ENCODE measurements at places on chromosomes 12 and 14. TPM values are rescaled to one million over a fixed set of nuclear protein-coding genes. Genes with fewer than 3 reads are reported as not detected.

DNA sequence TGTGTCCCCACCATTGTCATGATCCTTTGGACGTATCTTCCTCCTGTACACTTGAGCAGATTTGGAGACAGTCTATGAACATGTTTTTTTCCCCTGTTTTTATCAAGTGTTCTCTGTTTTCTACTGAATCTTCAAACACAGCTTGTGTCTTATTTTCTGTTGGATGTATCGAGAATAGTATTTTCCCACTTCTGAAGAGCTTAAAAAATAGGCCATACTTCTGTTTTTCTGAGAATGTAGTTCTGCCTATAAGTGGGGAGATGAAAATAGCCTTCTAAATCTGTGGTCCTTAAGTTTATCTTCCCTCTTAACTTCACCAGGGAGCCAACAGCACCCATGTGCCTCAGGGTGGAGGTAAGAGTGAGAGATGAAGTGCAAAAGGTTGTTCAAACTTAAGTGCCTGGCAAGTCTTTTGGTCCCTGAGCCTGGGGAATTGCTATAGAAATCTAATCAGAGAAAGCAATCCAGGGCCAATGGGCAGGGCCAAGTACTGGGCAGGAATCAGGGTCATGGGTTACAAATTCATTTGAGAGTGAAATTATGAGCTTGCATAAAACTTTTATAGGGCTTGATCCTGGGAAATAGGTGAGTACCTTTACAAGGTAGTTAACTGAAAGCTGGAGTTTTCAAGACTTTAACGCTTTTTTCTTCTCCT is 58.9 kb downstream of the ARF6 start:
- no peak for DNase-seq
- H3K4me1 ChIP-seq, result peaks cover 3% of the 10 kb centered on the region
- H3K27ac ChIP-seq, result peak overlapping the region; percentile 91
- no peaks in the 10 kb centered on the region for H3K27me3 ChIP-seq

DNA sequence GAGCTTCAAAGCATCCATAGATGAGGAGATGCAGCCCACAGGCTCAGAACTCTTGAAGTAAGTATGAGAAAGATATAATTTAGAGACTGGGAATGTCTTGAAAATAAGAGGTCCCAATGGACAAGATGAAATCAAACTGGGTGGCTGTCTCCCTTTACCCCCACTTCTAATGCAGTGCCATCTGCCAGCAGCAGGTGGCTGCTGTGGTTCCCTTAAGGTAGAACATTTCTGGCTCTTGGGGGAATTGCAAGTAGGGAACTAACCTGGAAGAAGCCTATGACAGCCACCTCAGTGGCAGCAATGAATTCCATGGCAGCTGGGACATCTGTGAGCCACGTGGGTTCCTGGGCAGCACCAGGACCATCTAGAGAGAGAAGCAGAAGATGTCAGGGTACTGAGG is 648 bp downstream of the ERP27 start:
- H3K36me3 ChIP-seq, result peaks cover 29% of the 10 kb centered on the region
- H3K4me1 ChIP-seq, result peaks cover 12% of the 10 kb centered on the region
- DNase-seq, result no peak
- no peak overlapping the region for H3K27ac ChIP-seq
- no peak overlapping the region for H3K4me3 ChIP-seq

The OVCH1 gene
- total RNA-seq, result 3.2 TPM

GRCh38 chr14:94728950-94729349 is 41.0 kb downstream of the GSC start:
- no peak for DNase-seq
- H3K36me3 ChIP-seq, result no peaks in the 10 kb centered on the region
- H3K4me3 ChIP-seq, result no peak overlapping the region
- H3K27me3 ChIP-seq, result no peaks in the 10 kb centered on the region

- no peaks in the 10 kb centered on the region for H3K27me3 ChIP-seq
- peaks cover 7% of the 10 kb centered on the region for H3K36me3 ChIP-seq
- DNase-seq, result no peak
- no peaks in the 10 kb centered on the region for H3K4me1 ChIP-seq
- H3K4me3 ChIP-seq, result no peak overlapping the region
These were observed 158.0 kb downstream of the PIK3C2G start for GRCh38 chr12:18419311-18419710.

DNA sequence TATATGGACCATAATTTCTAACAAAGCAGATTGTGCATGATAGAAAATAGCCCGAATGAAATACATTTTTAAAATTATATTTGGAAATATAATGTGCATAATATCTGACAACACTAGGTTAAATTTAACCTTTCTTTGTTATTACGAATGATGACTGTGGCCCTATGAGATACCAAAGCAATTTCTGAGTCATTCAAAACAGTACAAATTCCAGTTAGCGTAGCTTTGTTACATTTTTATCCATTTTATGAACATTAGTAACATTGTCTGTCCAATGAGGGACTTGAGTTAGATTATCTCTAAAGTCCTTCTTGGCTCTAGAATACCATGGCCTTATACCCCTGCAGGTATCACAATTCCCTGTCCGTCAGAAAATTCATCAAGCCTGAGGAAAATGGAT is 39.0 kb upstream of the REP15 start:
- H3K4me1 ChIP-seq, result no peaks in the 10 kb centered on the region
- H3K27ac ChIP-seq, result no peak overlapping the region
- no peaks in the 10 kb centered on the region for H3K27me3 ChIP-seq
- peaks cover 31% of the 10 kb centered on the region for H3K36me3 ChIP-seq
- H3K4me3 ChIP-seq, result no peak overlapping the region

- H3K4me3 ChIP-seq, result no peak overlapping the region
- H3K36me3 ChIP-seq, result no peaks in the 10 kb centered on the region
- no peak overlapping the region for H3K27ac ChIP-seq
- no peaks in the 10 kb centered on the region for H3K4me1 ChIP-seq
These were observed 875.2 kb downstream of the FLRT2 start for GRCh38 chr14:86404989-86405649.

All from type B pancreatic cell (in vitro differentiated cells).